GM13977 (cell line): ENCODE measurements at places on chromosomes 11 and 22.

- no peak for DNase-seq
Measured at GRCh38 chr22:26542831-26543230, 30.6 kb upstream of the TFIP11 start.

DNA sequence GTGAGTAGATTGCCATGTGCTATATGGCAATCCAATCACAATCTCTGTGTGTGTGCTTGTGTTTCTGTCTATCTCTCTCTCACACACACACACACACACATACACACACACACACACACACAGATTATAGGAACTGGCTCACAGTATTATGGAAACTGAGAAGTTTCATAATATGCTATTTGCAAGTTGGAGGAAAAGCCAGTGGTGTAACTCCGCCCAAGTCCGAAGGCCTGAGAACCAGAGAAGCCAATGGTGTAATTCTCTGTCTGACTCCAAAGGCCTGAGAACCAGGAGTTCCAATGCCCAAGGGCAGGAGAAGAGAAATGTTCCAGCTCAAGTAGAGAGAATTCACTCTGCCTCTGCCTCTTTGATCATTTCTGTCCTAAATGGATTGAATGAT lies 37.2 kb downstream of the GLYATL2 start:
- DNase-seq = no peak

- no peak for DNase-seq
Measured at GRCh38 chr11:43462359-43462758, 103.6 kb downstream of the TTC17 start.

GRCh38 chr11:67640021-67640757 lies 626 bp upstream of the TBX10 start:
- no peak for DNase-seq

- DNase-seq = no peak
Measured at GRCh38 chr11:57251491-57252104, 14.5 kb upstream of the APLNR start.

- no peak for DNase-seq
Measured at GRCh38 chr11:68686486-68686885, 2.1 kb downstream of the GAL start.

- peak; percentile 70 for DNase-seq
Measured at GRCh38 chr11:57515332-57516060, at the start of gene SLC43A1. Gene SLC43A1 (minus strand): TSS chr11:57515702. CDS start chr11:57514111, 1,591 bp downstream.

DNA sequence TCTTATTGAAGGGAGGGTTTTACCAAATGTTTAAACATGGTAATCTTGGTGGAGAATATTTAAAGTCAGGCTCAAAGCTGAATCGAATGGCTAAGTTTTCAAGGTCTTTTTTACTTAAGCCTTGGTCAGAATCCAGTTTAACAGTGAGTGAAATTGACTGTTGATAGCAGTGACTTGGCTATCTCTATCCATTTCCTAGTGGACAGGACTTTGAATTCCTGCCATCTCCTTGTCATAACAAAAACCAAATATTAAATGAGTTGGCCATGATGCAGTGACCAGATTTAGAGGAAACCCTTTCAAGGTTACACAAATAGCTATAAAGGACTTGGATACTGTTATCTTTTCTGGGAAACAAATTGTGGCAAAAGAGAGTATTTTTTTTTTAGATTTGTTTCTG lies 92.0 kb downstream of the JRKL start:
- no peak for DNase-seq

- no peak for DNase-seq
Measured at GRCh38 chr22:23649071-23649501, 17.0 kb upstream of the DRICH1 start.

DNA sequence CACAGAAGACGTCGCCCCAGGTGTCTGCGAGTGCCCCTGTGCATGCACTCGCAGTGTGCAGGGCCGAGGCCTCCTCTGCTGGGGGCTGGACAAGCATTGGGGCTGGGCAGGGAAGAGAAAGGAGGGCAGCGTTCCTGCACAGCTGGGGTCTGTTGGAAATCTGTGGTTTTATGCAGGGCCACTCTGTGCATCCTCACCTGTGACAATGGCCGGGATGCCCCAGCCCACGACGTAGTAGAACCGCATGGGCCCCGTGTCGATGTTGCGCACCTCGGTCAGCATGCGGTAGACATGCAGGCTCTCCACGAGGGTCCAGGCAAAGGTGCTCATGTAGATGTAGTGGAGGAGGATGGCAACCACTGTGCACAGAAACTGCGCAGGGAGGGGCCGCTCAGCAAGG lies 37.2 kb downstream of the TRMU start:
- DNase-seq = no peak

DNA sequence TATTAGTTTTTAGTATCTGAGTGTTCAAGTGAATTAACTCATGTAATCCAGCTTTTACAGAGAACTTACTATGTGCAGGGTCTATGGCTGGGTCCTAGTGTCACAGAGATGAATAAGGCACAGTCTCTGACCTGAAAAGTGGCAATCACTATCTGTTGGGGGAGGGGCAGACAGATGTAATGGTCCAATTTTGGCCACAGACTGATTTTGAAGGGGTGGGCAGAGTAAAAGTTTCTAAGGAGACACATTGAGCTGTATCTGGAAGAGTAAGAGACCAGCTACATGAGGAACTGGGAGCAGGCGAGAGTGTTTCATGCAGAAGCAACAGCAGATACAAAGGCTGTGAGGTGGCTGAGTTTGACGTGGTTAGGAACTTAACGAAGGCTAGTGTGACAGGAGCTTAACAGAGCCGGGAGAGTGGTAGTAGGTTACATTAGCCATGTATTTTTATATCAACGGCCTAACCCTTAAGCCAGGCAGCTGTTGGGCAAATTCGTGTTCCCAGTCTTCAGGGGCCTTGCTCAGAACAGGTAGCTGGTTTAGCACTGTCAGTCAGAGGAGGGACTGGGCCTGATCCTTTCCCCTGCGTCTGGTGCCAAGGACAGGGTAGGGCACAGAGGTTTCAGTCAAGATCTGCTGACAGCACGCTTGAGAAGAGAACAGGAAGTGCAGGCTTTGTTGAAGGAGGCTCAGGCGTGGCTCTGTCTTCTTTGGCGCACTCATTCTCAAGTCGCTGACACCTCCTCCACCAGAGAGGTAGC lies 1.4 kb upstream of the STIM1 start:
- DNase-seq = peak; percentile 58

DNA sequence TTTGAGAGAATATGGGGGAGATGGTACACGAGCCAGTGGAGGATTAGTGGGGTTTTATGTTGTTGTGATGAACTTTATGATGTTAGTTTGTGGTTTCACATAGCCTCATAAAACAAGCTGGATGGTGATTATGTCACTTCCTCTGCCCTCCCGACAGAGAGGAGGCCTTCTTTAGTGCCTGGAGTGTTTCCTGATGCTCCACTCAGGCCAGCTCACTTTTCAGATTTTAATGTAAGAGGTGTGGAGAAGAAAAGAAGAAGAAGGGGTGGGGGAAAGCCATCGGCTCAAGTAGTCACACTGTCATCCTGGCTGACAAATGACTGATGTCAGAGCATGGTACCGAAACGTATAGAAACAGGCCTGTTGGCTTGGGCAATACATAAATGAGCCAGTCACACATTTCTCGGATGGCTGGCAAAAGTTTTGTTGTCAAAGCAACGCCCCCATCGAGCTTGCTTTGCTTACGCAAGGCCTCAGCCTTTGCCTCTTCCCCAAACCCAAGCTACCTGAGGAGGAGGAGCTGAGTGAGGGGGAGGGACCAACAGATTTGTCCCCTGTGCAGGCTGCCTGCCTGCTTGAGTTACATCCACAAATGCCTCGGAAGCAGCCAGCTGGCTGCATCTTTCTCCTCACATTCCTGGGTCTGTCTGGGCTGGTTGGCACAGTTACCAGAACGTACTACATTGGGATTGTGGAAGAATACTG lies at the start of gene HEPHL1:
TSS of gene HEPHL1 (plus strand) at position 578 of the 705 bp plus-strand sequence. CDS start at position 593, 15 bp downstream.
- DNase-seq = no peak

DNA sequence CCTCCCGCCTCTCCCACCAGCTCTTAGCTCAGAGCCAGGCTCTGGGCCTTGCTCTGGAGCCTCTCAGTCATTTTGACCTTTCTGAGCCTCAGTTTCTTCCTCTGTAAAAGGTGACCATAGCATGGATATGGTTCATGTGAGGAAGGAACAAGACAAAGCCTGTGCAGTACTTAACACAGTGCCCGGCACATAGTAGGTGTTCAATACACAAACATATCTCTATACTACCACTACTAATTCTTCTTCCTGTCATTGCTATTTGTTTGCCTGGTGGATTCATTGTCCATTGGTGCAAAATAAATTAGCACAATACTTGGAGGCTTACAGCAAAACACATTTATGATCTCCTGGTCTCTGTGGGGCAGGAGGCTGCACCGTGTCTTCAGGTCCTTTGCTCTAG lies 21.6 kb upstream of the MPPED1 start:
- no peak for DNase-seq

DNA sequence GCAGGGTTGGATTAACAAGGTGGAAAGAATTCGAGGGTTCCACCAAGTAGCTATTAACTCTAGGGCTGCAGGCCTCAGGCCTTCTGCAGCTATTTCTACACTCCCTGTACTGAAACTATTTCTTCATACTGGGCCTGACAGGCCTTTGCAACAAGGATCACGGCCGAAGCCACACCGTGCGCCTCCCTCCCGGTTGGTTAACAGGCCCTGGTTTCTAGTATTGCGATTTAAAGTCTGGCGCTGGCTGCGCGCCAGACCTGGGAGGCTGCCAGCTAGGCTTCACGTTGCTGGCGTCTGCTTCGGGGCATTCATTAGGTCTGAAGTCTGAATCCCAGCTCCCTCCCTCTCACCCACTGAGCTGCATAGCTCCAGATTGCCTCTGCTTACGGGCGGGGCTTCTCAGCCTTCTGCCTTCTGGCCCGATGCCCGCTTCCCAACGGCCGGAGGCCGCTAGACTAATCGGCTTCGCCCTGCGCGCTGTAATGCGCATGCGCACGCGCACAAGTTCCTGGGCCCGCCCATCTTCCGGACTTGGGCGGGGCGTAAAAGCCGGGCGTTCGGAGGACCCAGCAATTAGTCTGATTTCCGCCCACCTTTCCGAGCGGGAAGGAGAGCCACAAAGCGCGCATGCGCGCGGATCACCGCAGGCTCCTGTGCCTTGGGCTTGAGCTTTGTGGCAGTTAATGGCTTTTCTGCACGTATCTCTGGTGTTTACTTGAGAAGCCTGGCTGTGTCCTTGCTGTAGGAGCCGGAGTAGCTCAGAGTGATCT lies 1.6 kb downstream of the LDHA start:
- DNase-seq = peak; percentile 96

GRCh38 chr22:27724709-27725108 lies 76.8 kb downstream of the MN1 start:
- no peak for DNase-seq

GRCh38 chr22:29385748-29386147 lies 2.6 kb downstream of the AP1B1 start:
- peak; percentile 40 for DNase-seq

DNA sequence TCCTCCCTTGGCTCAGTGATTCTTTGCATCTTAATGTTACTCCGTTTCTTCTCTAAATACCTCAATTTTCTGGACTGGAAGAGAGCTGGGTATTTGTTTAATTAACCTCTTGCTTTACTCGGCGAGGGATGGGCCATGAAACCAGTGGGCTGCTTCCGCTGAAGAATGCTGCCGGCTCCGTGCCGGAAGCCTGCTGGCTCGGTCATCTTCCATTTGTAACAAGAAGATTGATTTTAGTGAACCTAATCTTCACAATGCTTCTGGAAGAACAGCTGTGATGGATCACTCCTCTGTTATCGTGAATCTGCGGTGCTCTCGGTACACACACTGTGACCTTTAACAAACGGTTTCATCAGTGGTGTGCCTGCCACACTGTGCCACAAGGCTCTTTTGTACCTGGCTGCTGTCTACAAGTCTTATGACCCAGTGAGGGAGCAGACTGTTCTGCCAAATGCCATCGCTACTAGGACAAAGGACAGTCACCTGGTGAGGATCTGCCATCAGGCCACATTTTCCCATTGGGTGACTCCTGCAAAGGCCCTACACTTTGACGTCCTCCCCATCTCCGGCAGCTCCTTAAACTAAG lies 25.3 kb upstream of the PARVB start:
- no peak for DNase-seq

GRCh38 chr11:77999446-78000030 lies 5.1 kb upstream of the INTS4 start:
- no peak for DNase-seq

DNA sequence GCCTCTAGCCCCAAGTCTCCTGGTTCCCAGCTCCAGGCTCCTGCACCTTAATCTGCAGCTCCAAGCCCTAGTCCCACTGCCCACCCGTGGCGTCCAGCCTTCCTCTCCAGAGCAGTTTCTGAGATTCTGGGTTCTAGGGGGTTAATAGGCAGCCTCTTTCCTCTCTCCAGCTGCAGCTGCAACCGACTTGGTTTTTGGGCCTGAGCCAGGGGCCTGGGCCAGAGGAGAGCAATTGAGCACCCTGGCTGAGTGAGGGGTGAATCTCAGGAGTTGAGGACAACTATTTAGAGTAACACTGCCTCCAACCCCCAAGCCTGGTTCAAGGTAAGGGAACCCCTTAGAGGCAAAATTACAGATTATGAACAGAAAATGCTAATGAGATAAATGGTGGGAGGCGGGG lies 9.0 kb upstream of the CHRM1 start:
- no peak for DNase-seq

DNA sequence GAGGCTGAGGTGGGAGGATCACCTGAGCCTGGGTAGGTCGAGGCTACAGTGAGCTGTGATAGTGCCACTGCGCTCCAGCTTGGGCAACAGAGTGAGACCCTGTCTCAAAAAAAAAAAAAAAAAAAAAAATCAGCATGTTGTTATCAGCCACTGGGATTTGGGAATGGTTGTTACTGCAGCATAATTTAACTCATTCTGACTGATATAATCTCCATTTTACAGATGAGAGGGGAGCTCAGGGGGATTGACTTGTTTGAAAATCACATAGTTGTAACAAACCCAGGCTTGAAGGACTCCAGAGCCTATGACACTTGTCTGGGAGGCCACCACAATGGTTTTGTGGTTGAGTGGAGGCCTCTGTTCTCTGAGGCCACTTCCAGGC lies 3.0 kb upstream of the SEPTIN3 start:
- DNase-seq = no peak

DNA sequence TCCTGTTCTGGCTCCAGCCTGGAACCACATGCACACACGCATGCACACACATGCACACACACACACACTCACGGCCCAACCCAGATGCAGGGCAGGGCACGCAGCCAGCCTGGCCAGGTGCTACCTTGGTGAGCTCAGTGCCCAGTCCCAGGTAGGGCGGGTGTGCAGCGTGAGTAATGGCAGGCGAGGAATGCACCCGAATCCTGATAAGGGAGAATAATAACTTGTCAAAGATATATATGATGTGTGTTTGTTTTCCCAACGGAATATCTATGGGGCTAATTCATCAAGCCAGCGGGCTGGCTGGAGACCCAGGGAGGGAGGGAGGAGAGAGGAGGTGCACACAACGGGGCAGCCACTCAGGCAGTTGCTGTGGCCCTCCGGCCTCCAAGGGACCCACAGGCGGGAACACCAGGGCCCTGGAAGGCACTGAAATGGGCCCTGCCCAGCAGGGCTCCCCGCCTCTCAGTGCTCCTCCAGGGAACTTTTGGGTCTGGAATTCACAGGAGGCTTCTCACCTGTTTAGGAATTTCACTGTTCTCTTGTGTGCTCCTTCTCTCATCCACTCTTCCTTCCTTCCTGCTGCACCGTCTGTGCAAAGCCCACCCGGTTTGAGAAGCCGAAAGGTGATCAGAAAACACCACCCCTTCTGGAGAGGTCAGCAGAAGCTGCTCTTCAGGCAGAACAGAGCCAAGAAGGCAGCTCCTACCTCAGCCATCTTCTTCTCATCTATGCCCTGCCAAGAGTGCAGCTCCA lies 79.0 kb downstream of the BUD13 start:
- no peak for DNase-seq

GRCh38 chr11:121035780-121036179 lies 11.9 kb downstream of the TBCEL start:
- DNase-seq = no peak
